ENCODE measurements at places on chromosomes 1 and 21.

- DNase-seq: no peak
- peaks cover 36% of the 10 kb centered on the region for H3K4me1 ChIP-seq
- peaks cover 33% of the 10 kb centered on the region for H3K36me3 ChIP-seq
- H3K27me3 ChIP-seq: no peaks in the 10 kb centered on the region
- H3K4me3 ChIP-seq: no peak overlapping the region
Observed at GRCh38 chr1:150627826-150628410, 1.5 kb downstream of the ENSA start.

GRCh38 chr1:232363008-232363407, 266.9 kb downstream of the SIPA1L2 start:
- no peak overlapping the region for H3K4me3 ChIP-seq
- H3K27me3 ChIP-seq: peaks cover 3% of the 10 kb centered on the region
- no peaks in the 10 kb centered on the region for H3K36me3 ChIP-seq
- no peak overlapping the region for H3K27ac ChIP-seq
- no peak for DNase-seq

DNA sequence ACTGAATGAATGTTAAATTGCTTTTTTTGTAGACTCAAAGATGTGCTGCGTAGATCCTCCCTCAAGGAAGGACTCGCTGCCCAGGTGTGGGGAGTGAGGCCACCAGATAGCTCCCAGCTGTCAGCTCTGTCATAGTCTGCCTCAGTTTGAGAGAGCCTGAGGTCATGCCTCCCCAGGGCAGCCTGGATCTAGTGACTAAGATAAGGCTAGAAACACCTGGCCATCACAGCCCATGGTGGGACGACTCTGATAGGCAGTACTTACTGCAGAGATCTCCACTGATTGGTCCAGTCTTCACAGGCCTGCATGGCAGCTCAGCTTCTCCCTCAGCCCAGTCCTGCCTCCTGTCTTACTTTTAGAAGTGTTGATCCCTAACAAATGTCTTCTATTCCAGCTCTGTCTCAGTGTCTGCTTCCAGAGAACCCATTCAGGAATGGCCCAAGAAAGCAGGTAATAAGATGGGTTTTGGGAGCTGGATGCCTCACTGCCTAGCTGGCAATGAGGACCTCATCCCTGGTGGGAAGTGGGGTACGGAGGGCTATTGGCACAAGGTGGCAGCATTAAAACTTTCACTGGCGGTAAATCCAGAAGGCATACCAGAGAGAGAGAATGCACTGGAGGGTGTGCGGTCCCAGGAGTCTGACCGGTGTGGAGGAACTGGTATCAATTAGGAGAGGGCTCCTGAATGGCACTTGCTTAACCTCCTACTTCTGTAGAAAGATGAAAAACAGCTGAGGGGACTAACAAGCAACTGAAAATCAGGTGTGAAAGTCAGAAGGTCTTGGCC, 55.3 kb upstream of the GPR37L1 start:
- peaks cover 8% of the 10 kb centered on the region for H3K27me3 ChIP-seq
- no peak for DNase-seq
- H3K4me3 ChIP-seq: no peak overlapping the region
- H3K4me1 ChIP-seq: no peaks in the 10 kb centered on the region

DNA sequence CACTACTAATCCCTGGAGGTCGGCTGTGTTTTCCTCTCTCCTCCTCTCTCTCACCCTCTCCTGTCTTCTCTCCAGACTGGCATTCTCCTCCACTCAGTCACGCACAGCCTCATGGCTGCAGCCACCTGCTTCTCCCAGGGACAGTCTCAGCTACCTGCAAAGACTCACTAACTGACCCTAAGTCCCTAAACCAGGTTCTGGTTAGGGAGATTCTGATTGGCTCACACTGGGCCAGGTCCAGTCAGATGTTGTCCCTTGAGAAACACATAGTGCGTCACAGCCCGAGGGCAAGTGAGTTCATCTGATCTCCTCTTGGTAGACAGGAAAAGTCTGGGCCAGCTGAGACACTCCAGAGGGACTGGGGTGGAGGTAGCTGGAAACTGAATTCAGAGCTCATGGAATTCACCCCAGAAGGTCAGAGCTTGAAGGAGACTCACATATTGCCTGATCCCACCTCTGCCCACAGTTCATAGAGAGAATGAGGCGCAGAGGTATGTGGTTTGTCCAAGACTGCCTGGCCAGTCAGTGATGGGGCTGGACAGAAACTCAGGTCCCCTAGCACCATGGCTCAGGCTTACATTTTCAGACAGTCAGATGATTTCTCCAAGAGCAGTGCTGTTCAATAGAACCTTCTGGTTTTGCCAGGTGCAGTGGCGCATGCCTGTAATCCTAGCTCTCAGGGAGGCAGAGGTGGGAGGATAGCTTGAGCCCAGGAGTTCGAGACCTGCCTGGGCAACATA, 40.4 kb upstream of the RPL11 start:
- H3K27me3 ChIP-seq: no peaks in the 10 kb centered on the region
- H3K4me3 ChIP-seq: no peak overlapping the region
- no peaks in the 10 kb centered on the region for H3K4me1 ChIP-seq
- no peak for DNase-seq

- peaks cover 9% of the 10 kb centered on the region for H3K36me3 ChIP-seq
- H3K4me3 ChIP-seq: no peak overlapping the region
- peaks cover 40% of the 10 kb centered on the region for H3K4me1 ChIP-seq
Observed at GRCh38 chr1:36383240-36383639, 2.5 kb downstream of the STK40 start.

DNA sequence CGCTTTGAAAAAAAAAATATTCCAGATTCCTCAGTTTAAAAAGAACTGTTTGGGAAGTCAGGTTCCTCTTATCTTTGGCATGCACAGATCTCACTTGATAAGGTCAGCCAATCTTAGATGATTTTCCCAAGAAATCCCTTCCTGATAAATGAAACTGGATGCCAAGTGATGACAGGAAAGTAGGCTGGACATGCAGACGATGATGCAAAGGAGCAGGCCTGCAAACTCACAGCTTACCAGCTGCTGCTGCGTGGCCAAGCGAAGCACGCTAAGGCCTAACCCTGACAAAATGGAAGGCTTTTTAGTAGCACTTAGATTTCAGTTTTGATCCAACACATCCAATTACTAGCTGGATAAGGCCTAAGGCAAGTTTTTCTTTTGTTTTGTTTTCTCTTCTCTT, 10.1 kb downstream of the TADA1 start:
- no peak overlapping the region for H3K4me3 ChIP-seq
- no peak for DNase-seq
- peaks cover 36% of the 10 kb centered on the region for H3K36me3 ChIP-seq
- no peak overlapping the region for H3K27ac ChIP-seq
- H3K27me3 ChIP-seq: no peaks in the 10 kb centered on the region

DNA sequence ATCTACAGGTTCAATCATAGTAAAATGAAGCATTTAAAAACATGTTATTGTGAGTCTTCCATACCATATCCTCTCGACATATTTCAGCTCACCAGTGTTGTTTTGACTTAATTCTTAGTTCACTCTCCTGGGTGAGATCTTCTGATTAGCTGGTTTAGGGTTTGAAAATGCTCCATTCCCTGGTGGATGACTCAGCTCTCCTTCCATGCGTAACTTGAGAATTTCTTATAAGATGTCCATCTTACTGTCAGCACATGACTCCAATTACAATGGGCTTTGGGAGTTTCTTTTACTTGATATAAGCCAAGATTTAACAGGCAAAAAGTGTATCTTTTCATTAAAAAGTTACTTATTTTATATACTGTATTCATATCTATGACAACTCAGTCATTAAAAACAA, 476.5 kb downstream of the BRINP3 start:
- no peak overlapping the region for H3K27ac ChIP-seq
- H3K4me1 ChIP-seq: no peaks in the 10 kb centered on the region
- no peaks in the 10 kb centered on the region for H3K36me3 ChIP-seq
- H3K4me3 ChIP-seq: no peak overlapping the region

- no peaks in the 10 kb centered on the region for H3K36me3 ChIP-seq
- H3K4me1 ChIP-seq: peaks cover 4% of the 10 kb centered on the region
- no peak overlapping the region for H3K27ac ChIP-seq
- H3K27me3 ChIP-seq: no peaks in the 10 kb centered on the region
- H3K4me3 ChIP-seq: no peak overlapping the region
- no peak for DNase-seq
Observed at GRCh38 chr1:192861860-192862259, 53.0 kb downstream of the RGS2 start.

DNA sequence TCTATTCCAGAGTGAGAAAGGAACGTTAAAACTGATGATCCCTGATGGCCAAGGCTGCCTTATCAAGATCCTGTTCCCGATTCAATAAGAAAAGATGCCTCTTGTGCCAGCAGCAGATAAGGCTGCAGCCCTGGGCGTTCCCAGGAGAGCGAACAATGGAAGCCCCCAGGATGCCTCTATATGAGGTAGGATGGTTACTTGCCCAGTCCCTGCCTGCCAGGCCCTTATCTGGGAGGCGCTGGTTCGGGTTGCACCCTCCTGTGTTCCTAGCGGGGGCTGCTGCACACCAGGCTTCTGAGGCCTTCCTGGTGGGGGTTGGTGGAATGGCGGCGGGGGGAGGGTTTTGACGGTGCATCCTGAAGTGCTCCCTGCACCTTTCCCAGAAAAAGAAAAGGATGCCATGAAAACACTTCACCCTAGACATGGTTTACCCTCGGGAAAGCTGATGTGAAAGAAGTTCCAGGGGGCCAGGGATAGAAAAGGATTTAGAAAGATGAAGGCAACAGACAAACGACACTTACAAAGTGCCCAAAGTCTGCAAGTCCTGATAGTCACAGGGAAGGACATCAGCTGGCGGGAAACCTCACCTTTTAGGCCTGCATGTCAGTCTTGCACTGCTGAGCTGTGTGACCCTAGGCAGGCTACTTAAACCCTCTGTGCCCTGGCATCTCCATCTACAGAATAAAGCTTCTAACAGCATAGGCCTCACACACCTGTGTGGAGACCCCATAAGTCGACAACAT, 100.3 kb downstream of the KCNJ15 start:
- no peaks in the 10 kb centered on the region for H3K36me3 ChIP-seq
- H3K4me1 ChIP-seq: no peaks in the 10 kb centered on the region
- peaks cover 6% of the 10 kb centered on the region for H3K27me3 ChIP-seq
- H3K27ac ChIP-seq: no peak overlapping the region
- DNase-seq: no peak
- H3K4me3 ChIP-seq: no peak overlapping the region

- H3K36me3 ChIP-seq: no peaks in the 10 kb centered on the region
- H3K4me1 ChIP-seq: peaks cover 3% of the 10 kb centered on the region
- no peak overlapping the region for H3K27ac ChIP-seq
- H3K4me3 ChIP-seq: no peak overlapping the region
Observed at GRCh38 chr1:113517983-113518382, 127.7 kb downstream of the MAGI3 start.

- no peak for DNase-seq
- H3K4me3 ChIP-seq: peak overlapping the region; percentile 72
- peaks cover 84% of the 10 kb centered on the region for H3K4me1 ChIP-seq
- H3K27ac ChIP-seq: peak overlapping the region; percentile 95
Observed at GRCh38 chr1:12438349-12438924, 179.6 kb downstream of the DHRS3 start.
